ENCODE measurements at places on chromosomes 5 and 9.

DNA sequence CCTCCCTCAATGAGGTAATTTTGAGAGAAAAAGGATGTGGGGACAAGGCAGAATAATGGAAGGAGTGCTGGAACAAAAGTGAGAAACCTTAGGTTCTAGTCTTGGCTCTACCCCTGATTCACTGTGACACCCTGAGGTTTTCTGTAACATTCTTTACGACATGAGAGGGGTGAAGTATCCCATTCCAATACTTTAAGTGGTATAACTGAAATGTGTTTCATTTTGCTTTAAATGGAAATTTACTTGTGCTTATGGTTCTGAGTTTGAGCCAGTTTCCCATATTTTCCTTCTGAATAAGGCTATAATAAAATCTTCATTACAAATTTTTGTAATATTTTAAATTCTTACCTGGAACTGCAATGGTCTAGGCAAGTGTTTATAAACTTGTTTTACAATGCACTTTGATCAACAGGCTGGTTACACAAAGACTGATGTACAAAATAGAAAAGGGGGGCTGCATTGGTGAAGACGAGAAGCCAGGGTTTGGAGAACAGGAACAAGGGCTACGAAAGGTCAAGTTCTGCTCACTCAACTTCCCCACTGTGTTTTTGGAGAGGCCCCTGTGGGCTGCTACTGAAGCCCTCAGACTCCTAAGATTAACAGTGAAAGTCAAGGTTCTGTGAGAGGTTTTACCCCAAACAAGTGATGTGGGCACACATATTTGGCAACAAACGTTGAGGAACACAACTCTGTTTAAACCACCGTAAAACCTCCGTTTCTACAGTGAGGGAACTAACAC lies 171.9 kb upstream of the ELL2 start:
- DNase-seq: no peak

GRCh38 chr5:59259237-59259636 lies 634.3 kb downstream of the PDE4D start:
- no peak for DNase-seq

GRCh38 chr5:54001976-54002775 lies 308.2 kb downstream of the ARL15 start:
- DNase-seq: no peak

GRCh38 chr9:70571258-70571657 lies 156.8 kb upstream of the KLF9 start:
- no peak for DNase-seq

GRCh38 chr5:59152701-59153245 lies 569.9 kb downstream of the RAB3C start:
- no peak for DNase-seq

- DNase-seq: no peak
Observed at GRCh38 chr5:23530571-23530970, 23.2 kb downstream of the PRDM9 start.

DNA sequence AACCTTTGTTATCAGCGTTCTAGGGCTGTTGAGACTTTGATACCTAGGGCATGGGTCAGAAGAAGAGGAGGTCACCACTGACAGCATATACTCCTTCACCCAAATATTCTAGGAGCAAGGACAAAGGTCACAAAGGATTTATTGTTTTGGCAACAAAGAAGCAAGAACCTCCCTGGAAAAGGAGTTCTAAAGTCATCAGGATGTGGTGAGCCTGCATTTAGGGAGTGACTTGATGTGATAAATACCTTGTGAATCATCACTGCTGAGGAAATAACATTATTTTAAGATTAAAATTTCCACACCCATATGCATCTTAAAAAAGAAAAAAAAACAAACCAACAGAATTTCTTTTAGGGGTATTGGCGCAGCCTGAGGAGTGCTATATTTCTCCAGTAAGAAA lies 13.9 kb downstream of the IFNA1 start:
- DNase-seq: no peak

DNA sequence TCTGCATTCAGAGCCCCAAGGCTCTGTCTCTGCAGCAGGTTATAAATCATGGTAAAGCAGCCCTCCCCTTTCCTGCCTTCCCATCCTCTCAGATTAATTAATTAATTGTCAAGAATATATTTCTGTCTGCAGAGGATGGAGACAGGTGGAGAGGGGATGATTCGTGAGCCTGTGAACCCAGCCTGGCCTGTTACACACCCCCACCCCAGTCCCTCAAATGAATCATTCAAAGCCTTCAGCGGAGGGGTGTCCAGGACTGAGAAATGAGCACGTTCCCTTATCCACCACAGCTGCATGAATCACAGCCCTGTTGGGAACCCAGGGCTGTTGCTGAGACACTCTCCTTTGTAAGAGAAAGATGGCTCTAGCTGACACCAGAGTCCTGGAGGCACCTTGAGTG lies 56.0 kb downstream of the NIPAL4 start:
- DNase-seq: no peak

DNA sequence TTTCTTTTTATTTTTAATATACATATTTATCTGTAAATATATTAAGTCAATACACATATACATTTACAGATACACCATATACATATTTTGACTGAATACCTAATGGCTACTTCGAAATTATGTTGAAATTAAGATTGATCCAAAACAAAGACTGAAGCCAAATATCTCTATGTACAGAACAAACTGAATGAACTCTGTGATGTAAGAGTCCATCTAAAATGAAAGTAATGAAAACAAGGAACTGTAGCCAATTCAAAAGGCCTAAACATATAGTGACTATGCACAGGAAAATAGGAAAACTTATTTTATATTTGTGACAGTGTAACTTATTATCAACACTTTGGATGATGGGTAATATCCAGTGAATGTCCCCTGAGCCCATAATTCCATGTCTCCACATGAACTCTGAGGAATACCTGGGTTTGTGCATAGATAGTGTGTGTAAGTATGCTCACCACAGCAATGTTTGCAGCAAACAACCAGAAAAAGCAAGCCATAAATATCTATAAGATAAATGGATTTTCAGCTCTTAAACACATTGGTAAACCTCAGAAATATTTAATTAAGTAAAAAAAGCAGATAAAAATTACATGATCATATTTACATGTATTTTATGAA lies 517.2 kb upstream of the CDH6 start:
- DNase-seq: no peak
